ENCODE measurements at places on chromosomes 16 and 17. TPM values are rescaled to one million over a fixed set of nuclear protein-coding genes. Genes with fewer than 3 reads are reported as not detected.

DNA sequence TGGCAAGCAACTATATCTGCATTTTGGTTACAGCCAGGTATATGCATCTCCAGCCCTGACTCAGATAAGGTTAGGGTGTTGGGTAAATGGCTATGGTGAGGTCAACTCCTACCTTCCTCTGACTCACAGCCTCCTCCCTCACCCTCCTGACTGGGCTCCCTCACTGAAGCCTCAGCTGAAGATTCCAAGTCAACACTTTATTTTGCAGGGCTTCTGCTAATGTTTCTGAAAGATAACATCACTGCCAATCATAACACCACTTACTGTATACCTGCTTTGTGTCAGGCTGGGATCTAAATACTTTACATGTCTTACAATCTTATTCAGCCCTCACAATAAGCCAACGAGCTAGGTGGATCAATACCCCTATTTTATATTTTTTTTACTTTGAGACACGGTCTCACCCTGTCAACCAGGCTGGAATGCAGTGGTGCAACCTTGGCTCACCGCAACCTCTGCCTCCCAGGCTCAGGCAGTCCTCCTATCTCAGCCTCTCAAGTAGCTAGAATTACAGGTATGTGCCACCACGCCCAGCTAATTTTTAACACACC, 47.8 kb upstream of the GCSH start:
- no peak for DNase-seq

GRCh38 chr16:69328854-69329316, 1.5 kb downstream of the PDF start:
- no peak for DNase-seq

GRCh38 chr16:87490096-87490798, 2.6 kb downstream of the ZCCHC14 start:
- no peak for DNase-seq

- no peak for DNase-seq
These were observed 267.9 kb downstream of the CPPED1 start for GRCh38 chr16:12535535-12536411.

DNA sequence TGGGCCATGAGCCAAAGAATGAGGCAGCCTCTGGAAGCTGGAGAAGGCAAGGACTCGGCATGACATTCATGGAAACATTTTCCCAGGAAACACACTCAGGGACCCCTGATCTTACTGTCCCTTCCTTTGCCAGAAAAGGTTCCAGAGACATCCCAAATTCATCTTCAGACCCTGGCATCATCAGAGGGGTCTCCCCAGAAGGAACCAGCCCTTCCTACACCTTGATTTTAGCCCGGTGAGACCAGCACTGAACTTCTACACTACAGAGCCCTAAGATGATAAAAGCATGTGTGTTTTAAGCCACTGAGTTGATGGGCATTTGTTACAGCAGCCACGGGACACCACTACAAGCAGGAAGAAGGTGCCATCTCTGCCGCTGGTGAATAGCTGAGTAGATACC, 262.3 kb downstream of the C16orf95 start:
- no peak for DNase-seq

DNA sequence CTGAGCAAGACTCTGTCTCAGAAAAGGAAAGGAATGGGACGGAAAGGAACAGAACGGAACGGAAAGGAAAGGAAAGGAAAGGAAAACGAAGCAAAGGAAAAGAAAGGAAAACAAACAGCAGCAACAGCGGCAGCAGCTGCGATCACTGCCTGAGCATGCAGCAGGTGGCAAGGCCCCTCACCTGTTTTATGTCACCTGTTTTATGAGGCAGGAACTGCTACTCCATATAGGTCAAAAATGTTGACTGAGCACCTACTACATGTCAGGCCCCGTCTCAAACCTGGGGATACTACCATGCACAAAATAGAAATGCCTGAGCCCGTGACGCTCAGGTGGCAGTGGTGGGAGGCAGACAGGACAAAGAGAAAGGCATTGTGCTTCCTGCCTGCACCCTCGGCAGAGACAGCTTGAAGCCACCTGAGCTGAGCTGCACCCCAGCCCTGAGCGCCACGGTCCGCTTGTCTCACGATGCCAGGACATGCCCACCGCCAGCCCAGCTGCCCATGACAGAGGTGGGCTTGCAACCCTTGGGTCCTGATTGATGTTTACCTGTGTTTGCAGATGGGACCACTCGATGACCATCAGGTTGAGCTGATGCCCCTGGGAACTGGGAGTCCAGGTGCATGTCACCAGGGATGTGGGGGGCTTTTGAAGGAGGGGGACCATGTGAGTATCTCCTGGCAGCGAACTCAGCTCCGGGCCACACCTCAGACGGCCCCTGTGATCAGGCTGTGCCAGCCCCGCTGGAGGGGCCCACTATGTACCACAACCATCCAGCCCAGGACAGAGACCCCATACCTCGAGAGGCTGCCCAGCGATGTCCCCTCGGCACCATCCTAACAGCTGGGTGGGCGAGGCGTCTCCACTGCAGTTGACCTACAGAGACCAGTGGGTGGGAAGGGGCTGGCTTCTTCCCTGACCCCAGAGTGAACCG, 77.4 kb downstream of the RMI2 start:
- no peak for DNase-seq

DNA sequence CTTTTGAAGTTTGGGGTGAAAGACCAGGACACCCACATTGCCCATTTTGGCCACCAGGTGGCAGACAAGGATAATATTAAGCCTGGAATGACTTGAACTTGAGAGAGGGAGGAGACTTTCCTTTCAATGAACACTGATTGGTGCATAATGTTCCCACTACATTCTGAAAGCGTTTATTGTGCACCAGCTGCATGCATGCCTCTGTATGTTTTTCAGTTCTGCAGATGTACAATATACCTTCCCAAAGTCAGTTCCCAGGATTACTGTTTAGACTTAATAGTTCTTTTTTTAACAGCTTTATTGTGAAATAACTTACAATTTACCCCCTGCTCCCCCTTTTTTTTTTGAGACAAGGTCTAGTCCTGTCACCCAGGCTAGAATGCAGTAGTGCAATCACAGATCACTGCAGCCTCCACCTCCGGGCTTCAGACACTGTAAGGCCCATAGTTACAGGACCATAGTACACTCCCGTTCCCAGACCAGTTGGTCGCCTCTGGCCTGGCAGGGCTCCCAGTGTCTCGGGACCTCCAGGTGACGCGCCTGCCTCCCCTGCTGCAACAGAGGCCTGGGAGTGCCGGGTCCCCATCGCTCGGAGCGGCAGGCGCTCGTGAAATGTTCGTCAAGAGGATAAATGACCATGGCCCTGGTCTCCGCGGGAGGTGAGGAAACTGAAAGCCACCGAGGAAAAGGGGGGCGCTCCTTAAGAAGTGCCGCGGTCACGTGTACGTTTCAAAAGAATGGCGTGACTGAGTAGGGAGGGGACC, 12.2 kb downstream of the CES2 start:
- DNase-seq, result peak; percentile 60

DNA sequence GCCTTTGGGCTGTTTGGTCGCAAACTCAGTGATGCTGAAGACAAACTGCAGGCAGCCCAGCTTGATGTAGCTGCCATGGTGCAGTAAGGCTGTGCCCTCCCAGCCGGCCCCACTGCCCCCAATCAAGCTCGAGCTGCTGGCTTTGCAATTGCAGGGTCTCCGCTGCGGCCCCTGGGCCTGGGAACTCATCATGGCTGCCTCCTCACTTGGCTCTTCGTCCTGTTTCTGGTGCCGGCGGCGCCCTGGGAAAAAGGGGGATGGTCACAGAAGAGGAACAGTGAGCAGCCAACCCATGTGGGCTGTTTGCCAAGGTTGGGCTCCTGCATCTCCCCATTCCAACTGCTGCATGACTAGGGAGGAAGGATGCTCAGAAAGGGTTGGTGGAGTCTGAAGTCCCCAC, 3.4 kb upstream of the DHRS13 start:
- DNase-seq, result no peak

- peak; percentile 20 for DNase-seq
These were observed 16.6 kb upstream of the DLX4 start for GRCh38 chr17:49952209-49952911.

DNA sequence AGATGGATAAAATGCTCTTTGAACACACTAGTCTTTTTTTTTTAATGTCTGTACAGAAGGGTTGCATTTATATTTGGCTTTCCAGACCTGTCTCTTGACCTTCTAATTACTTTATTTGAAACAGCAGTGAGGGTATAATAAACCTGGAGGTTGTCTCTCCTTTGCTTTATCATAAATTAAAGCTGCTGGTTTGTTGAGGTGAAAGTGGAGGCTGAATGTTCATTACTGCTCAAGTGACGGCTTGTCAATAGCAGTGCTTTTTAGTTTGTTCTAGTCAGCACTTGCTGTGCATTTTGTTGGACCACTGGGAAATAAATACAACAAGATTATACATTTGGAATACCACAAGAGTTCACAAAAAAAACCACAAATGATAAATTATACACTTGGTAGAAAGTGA, 264.2 kb downstream of the IRX3 start:
- DNase-seq, result no peak

DNA sequence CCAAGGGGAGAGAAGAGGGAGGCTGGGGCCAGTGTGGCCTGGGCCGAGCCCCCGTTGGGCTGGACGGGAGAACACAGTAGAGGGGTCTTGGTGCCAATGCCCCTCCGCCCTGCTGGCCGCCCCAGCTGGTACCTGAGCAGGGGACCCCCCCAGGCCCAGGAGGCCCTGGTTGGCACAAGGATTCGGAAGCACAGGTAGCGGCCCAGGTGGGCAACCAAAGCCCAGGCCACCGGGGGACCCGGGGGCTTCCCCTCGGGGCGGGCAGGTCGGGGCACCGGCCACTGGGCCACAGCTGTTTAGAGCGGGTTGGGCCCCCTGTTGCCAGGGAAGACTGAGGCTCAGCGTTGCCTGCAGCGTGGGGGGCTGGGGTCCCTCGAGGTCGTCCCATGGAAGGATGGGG, 28.2 kb upstream of the C1QTNF8 start:
- DNase-seq, result no peak

GRCh38 chr16:89200124-89200849, at the start of gene SLC22A31:
SLC22A31 (minus strand) TSS chr16:89200537; CDS start chr16:89200501, 36 bp downstream.
- no peak for DNase-seq

The SLC38A8 gene
- total RNA-seq, result not detected

The NGFR gene
- not detected for total RNA-seq

The IL17C gene
- total RNA-seq, result not detected

The TBC1D3L gene
- total RNA-seq, result 3.7 TPM

The ADAD2 gene
- total RNA-seq, result 0.06 TPM

The CXCL16 gene
- 18.0 TPM for total RNA-seq

The TPSAB1 gene
- total RNA-seq, result not detected

The PTRH2 gene
- 39.7 TPM for total RNA-seq

The TMEM132E gene
- total RNA-seq, result not detected
